ENCODE measurements at places on chromosomes 5 and 9.

GRCh38 chr9:27337833-27338526, 41.0 kb upstream of the EQTN start:
- DNase-seq: no peak

- DNase-seq: no peak
These were observed 60.1 kb upstream of the HSPA9 start for GRCh38 chr5:138635265-138635664.

- no peak for DNase-seq
These were observed 35.1 kb downstream of the CTNNAL1 start for GRCh38 chr9:108978205-108978604.

GRCh38 chr5:137431051-137431450, 68.1 kb downstream of the SPOCK1 start:
- no peak for DNase-seq

GRCh38 chr5:78661691-78662090, 13.1 kb upstream of the LHFPL2 start:
- no peak for DNase-seq

DNA sequence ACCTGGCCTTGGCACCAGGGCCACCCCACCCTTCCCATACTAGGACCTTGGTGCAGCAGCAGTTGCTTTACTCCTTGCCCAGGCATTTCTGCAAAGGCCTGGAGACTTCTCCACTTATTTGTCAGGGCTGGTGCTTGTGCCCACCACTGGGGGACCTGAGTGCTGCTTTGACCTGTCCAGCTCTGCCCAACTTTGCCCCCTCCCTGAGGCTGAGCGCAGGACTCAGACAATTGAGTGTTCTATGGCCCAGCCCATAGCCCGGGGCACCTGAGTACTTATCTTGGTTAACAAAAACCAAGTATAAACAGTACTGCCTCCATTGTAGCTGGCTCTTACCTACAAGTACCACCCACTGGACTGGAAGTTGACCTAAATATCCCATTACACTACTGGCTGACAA, 406.1 kb upstream of the CHD1 start:
- no peak for DNase-seq

GRCh38 chr5:71894091-71894490, 175.0 kb downstream of the CARTPT start:
- no peak for DNase-seq

- DNase-seq: no peak
These were observed 136.0 kb upstream of the OSMR start for GRCh38 chr5:38709678-38710306.

GRCh38 chr5:171596391-171596878, 177.0 kb downstream of the FGF18 start:
- no peak for DNase-seq

DNA sequence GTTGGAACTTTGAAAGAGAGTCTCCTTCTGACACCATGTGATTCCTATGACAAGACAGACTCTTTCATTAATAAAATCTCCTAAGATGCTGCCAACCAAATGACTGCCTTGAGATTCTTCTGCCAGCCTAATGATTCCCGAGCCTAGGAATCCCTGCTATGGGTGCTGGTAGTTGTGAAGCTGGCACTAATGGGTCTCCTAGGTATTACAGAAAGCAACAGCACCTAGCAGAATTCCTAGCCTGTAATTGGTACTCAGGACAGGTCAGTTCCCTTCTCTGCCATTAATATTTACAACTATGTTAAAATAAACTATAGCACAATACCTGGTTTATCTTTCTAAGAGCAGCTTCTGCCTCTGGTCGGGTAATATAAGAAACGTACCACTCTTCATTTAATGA, 19.3 kb downstream of the C5orf58 start:
- no peak for DNase-seq

- no peak for DNase-seq
These were observed 58.0 kb downstream of the PTPN3 start for GRCh38 chr9:109440117-109440515.

DNA sequence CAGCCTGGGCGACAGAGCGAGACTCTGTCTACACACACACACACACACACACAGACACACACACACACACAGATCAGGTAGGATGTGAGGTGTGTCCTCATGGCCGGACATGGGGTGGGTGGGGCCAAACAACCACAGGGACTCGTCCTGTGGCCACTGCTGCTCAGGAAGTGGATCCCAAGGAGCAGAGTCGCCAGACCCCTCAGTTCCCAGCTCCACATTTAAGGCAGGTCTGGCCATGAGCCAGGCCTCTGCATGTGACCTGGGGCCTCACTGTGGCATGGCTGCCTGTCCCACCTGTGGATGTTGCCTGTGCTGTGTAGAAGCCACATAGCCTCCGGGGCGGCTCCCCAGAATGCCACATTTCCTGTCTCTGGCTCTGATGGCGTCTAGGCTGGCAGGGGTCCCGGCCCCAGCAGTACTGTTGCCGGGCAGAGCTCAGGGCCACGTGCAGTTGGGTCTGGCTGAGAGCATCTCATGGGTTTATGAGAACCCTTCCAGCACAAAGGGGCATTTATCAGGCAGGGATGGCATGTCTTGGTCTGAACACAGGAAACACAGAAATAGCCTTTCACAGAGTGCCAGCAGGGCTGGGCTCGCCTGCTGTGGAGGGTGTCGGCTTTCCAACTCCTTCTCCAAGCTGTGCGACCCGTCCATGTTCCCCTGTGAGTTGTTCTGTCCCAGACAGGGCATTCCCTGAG, 9.9 kb upstream of the NINJ1 start:
- peak; percentile 35 for DNase-seq

- no peak for DNase-seq
These were observed 676.2 kb downstream of the MAT2B start for GRCh38 chr5:164181604-164182003.

- no peak for DNase-seq
These were observed 10.0 kb upstream of the PLIN2 start for GRCh38 chr9:19137282-19137681.

DNA sequence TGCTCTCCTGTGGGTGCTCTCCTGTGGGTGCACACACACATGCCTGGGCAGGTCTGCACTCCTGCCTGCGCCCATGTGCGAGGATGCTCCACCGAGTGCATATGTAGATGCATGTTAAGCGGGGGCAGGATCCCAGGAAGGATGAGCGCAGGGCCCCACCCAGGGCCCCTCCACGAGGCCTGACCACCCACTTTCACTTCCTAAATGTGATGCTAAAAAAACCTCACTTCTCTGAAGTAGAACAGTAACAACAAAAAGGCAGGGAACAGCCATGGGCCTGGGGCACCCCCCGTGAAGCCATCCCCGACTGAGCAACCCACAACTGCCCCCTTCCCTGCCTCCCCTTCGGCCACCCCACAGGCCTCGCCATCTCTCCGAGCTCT, 48.2 kb upstream of the SARDH start:
- no peak for DNase-seq

DNA sequence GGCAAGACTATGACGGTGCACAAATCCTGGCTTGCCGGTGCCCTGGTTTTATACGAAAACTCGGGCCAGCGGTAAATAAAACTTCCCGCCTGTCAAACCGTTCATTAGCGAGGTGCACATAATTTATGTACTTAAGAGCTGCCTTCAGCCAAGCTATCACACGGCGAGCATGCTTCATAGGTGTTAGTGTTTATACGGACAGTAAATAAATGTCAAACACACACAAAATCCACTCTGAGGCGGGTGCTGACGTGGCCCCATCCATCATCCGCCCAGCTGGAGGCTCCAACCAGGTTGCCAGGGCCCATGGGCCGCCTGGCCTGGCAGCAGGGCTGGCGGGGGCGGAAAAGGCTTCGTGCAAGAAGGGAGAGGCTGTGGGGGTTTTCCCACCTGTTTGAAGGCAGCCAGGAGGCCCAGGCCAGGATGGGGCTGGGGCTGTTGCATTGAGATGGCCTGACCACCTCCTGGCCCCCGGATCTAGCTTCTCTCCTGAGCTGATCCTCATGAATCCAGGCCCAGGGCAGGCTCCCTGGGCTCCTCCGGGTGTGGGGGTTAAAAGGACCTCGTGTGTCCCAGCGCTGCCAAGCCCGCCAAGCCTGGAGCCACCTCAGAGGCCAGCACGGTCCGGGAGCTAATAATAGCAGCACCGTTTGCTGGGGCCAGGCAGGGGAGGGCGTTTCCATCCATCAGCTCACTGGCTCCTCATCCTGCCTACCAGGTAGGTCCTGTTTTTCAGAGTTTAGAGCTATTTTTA, 43.2 kb downstream of the BARX1 start:
- DNase-seq: no peak

DNA sequence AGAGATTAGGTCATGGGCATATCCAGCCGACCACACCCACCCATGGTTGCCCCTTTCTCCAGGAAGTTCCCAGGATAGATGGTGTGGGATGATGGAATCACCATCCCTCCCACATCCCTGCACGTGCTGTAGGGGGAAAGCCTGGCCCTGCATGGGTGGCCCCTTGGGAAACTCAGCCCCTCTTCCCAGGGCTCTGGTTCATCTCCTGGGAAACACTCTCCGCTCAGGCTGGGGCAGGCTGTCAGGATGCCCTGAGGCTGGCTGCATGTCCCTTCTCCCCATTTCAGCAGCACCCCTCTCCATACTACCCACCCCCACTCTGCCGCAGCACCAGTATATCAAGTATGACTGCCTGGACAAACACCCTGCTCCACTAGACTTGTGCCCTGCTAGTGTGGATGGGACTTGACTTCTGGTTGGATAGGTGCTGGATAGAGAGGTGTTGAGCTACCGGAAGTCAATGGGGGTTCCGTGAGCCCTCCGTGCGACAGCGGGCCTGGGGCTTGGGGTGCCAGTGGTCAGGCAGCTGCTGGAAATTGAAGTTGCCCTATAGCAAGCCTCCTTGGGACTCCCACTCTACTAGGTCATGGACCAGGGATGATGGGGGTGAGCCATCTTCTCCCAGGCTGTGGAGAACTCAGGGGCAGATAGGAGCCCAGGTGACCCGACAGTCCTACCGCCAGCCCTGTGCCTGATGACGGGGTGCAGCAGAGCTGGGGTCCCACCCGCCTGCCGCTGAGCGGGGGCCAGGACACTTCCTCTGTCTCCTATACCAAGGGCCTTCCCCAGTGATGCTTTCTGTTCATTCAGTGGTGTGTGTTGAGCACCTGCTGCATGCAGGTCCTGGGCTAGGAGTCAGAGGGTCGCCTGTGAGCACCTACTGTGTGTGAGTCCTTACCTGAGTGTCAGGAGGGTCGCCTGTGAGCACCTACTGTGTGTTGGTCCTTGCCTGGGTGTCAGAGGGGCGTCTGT, 69.4 kb upstream of the COL5A1 start:
- DNase-seq: no peak

DNA sequence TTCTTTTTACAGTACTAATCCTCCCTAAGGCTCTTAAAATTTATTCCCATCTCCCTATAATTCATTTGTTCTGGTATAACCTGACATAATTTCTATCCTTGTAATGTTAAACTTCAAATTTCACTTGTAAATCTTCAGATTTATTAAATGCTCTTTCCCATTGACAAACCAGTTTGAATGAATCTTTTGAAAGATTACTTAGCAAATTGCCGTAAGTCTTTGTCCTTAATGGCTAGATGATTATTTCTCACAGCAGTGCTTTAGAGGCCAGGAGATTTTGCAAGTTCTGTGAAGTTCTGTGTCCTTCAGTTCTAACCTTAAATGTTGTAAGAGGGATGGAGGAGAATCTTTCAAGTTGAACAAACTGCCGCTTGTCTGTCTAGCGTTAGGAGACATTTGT, 4.2 kb downstream of the SLC44A1 start:
- DNase-seq: no peak

GRCh38 chr9:14992081-14992480, 81.9 kb upstream of the FREM1 start:
- no peak for DNase-seq

- DNase-seq: no peak
These were observed 42.7 kb downstream of the ST8SIA4 start for GRCh38 chr5:100860407-100860806.

DNA sequence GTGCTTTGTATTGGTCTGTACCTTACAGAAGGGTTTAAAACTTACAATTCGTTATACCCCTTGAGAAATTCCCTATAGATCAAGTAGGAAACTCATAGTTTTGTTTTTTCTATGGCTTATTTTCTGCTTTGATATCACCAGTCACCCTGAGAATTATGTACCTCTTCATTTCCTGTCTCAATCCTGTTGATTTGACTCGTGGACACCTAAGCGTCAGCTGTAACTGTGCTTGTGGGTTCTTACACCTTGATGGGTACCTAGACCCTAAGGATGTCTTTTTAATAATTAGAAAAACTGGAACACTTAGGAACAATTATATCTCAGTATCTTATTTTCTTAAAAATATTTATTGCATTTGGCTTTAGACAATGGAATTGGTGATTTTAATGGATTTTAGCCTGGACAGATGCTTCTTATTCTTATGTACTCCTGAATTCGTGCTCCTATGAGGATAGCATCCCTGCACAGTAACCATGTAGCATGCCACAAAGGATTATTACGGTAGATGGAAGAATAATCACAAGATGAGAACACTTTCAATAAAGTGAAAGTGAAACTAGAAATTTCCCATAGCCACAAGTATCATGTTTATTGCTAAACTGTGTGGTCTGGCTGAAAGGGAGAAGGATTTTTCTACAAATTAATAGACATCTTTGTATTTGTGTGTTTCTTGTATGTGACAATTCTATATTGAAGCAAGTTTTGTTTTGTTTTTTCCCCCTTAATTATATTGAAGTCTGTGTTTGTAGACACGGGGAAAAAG, 1920.3 kb upstream of the WWC1 start:
- no peak for DNase-seq

DNA sequence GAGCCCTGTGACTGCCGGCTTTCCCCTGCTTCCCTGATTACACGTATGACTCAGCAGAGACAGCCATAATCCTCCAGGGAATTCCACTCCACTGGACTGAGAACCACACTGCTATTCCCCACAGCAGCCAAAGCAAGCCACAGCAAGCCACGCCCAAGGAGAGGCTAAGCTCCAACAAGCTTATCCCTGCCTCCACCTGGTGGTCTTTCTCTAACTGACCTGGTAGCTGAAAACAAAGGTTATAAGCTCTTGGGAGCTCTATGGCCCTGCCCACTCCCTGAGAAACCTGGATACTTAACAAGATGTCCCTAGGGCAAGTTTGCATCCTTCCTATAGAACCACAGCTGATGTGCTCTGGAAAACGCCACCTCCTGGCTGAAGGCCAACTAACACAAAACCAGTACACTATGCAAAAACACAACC, 613.7 kb upstream of the CDH18 start:
- no peak for DNase-seq

DNA sequence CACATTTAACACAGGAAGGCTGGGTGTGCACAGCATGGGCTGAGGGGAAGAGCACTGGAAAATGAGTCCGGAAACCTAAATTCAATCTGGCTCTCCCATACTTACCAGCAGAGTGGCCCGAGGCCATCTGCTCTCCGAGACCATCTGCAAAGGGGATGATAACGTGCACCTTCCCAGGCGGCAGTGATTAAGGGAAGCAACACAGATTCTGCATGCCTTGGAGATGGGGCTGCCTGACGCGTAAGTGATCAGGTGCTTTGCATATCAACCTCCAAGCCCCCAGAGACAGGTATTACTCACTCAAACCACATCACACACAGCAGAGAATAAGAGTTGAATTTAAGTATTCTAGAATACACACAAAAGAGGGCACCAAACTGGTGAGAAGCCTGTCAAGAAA, 9.1 kb downstream of the EPB41L4B start:
- no peak for DNase-seq

GRCh38 chr5:4758550-4758949, 381.6 kb upstream of the ADAMTS16 start:
- no peak for DNase-seq

Measured in activated CD4-positive, alpha-beta T cell treated with anti-CD3 and anti-CD28 coated beads, Interleukin-2, amount 50 U/mL, for 4 hours (primary cell).